ENCODE measurements at places on chromosomes 7 and 10.

DNA sequence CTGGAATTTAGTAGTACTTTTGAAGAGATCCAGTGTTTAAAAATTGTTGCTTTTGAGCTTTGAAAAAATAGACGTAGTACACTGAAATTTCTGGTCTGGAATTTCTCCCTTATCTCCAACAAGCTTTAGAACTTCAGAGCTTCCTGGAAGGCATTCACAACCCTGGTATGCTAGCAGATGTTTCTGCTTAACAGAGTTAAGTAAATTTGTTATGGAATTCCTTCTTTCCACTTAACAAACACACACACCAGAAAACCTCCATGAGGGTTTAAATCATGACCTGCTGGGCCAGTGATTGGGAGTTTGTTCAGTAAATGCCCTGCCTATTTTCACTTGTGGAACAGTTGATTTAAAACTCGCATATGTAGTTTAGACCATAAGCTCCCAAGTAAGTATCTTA, 13.7 kb downstream of the ASB15 start:
- no peak for DNase-seq

DNA sequence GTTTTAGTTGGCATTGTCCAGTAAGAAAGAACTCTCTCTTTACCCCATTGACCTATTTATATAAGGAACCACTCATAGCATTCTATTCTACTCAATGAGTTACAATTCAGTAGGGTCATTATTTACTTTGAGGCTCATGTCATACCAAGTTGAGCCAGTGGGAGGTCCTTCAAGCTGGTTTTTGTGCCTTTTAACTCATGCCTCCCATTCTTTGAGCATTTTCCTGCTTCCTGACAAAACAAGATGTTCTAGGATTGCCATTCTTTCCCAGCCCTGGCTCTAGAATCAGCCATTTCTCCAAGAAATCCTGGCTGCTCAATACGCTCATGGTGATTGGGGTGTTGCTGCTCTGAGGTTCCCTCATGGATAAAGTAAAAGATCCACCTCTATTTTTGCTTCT, 250.1 kb downstream of the ABCA13 start:
- DNase-seq: no peak

- no peak for DNase-seq
These were observed 18.0 kb downstream of the CHST15 start for GRCh38 chr10:124075231-124075955.

DNA sequence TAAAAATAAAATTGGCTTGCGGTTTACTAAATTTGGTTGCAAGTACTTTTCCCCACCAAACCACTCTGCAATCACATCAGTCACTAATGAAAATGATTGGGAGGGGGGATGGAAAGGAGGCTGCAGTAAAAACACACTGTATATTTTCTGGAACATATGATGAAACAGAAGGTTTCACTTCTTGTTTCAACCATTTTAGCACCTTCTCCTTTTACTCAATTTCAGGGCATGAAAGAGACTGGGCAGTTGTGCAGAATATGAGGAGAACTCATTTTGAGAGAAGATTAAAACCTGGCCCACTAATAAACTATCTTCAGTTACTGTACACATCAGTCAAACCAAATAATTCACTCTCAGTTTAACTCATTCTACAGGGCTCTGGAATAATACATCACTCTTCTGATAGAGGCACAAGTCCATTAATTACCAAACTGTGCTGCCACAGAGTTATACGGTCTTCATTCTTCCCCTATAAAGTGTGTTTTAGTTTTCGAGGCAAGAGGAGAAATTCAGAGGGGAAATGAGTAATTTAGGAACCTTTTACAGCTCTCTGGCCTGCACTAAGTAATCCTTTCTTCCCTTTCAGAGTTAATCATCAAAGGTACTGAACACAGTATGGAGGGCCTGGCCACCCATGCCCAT, 25.5 kb downstream of the JAZF1 start:
- no peak for DNase-seq

- no peak for DNase-seq
These were observed 43.4 kb downstream of the PPIF start for GRCh38 chr10:79390551-79391229.

All from NCI-H2081 treated with DMSO at 0.1 percent for 48 hours (cell line).